ENCODE measurements at places on chromosomes 5 and 9. TPM values are rescaled to one million over a fixed set of nuclear protein-coding genes. Genes with fewer than 3 reads are reported as not detected.

- no peak for DNase-seq
- H3K4me1 ChIP-seq: peaks cover 4% of the 10 kb centered on the region
- no peak overlapping the region for H3K4me3 ChIP-seq
- peaks cover 14% of the 10 kb centered on the region for H3K27me3 ChIP-seq
- no peak overlapping the region for H3K27ac ChIP-seq
Measured at GRCh38 chr5:88878976-88879375, 4.0 kb downstream of the MEF2C start.

GRCh38 chr9:90423661-90424193, 218.9 kb downstream of the DIRAS2 start:
- no peaks in the 10 kb centered on the region for H3K36me3 ChIP-seq
- H3K27ac ChIP-seq: no peak overlapping the region
- peaks cover 2% of the 10 kb centered on the region for H3K27me3 ChIP-seq
- DNase-seq: no peak
- no peak overlapping the region for H3K4me3 ChIP-seq
- peaks cover 7% of the 10 kb centered on the region for H3K4me1 ChIP-seq

DNA sequence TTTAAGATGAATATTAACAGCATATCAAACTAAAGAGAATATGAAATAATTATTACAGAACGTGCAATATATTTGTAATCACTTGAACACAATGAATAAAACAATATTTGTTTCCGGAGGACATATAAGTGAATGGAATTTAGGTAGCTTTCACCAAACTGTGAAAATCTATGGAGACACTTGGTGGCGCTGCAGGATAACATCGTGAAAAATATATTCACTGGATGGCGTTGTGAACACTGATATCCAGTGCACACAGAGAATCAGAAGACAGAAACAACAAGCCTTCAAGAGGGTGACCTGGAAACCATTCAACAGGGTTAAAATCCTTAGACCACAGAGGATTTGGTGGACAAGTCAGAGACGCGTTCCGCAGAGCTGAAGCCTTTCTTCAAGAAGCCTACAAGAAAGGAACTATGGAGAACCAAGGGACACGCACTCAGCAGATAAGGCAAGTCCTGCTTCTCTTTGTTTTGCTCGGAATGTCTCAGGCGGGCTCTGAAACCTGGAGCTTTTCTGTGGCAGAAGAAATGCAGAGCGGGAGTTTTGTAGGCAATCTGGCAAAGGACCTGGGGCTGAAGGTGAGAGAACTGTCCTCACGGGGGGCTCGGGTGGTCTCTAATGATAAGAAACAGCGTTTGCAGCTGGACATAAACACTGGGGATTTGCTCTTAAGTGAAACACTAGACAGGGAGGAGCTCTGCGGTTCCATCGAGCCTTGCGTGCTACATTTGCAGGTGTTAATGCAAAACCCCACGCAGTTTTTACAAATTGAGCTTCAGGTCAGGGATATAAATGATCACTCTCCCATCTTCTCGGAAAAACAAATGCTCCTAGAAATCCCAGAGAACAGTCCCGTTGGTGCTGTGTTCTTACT, at the start of gene PCDHB11:
PCDHB11 (plus strand) TSS at position 269 of the 877 bp plus-strand sequence; CDS start at position 417, 148 bp downstream.
- no peaks in the 10 kb centered on the region for H3K4me1 ChIP-seq
- peak within 1 kb of the TSS; percentile 63 for H3K4me3 ChIP-seq
- peaks cover 27% of the 10 kb centered on the region for H3K36me3 ChIP-seq
- no peak for DNase-seq

- no peaks in the 10 kb centered on the region for H3K27me3 ChIP-seq
- H3K27ac ChIP-seq: no peak overlapping the region
- H3K4me1 ChIP-seq: peaks cover 13% of the 10 kb centered on the region
- no peak for DNase-seq
Measured at GRCh38 chr9:13939701-13940490, 374.0 kb downstream of the NFIB start.

DNA sequence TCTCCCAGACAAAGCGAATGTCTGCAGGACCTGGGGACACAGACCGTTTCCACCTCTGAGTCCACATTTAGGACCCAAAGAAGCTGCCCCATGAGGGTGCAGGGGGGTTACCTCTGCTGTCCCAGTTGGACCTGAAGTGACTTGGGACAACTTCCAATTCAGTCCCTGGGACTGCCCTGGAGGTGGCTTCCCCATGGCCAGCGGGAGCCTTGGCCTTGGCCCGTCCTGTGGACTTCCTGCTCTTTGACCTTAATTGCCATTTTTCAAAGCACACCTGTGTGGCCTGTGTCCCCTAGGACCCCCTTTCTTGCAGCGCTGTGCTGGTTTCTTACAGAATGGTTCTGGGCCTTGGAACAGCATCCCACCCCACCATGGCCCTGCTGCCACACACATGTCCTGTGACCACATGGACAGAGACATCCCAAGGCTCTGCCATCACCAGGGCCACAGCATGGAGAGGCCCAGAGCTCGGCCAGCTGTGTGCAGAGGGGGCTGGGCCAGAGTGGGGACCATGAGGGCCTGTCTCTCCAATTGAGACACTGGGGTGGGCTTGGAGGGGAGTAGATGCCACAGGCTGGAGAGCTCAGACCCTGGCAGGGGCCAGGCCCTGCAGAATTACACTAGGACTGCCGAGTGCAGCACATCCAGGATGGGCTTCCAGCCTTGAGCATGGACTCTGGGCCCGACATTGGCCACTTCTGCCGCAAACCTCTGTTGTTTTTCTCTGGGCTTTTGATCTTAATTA, 45.8 kb downstream of the SECISBP2 start:
- DNase-seq: no peak
- no peak overlapping the region for H3K27ac ChIP-seq
- peaks cover 10% of the 10 kb centered on the region for H3K4me1 ChIP-seq
- no peaks in the 10 kb centered on the region for H3K27me3 ChIP-seq

DNA sequence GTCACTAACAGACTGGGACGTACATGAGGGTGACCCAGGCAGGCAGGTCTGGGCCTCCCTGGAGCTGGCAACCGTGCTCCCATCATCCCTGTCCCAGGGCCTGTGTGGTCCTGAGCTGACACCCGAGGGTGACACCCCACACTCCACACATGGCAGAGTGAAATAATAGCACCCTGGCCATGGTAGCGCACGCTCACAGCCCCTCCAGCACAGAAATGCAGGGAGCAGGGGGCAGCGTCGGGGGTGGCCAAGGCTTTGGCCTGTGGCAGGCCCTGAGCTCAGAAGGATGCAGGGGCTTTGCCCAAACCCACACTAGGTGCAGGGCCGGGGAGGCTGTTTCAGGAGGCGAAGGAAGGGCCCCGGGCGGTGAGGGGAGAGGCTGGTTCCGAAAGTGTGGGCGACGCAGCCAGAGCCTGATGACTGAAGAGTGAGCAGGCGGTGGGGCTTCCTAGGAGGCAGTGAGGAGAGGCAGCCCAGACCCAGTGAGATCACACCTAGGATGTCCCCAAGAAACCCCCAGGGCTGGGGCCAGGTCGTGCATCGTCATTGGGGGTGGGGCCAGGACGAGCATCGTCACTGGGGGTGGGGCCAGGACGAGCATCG, 12.9 kb downstream of the OR2V2 start:
- no peaks in the 10 kb centered on the region for H3K36me3 ChIP-seq
- H3K4me3 ChIP-seq: no peak overlapping the region
- DNase-seq: no peak
- H3K27me3 ChIP-seq: peaks cover 69% of the 10 kb centered on the region

DNA sequence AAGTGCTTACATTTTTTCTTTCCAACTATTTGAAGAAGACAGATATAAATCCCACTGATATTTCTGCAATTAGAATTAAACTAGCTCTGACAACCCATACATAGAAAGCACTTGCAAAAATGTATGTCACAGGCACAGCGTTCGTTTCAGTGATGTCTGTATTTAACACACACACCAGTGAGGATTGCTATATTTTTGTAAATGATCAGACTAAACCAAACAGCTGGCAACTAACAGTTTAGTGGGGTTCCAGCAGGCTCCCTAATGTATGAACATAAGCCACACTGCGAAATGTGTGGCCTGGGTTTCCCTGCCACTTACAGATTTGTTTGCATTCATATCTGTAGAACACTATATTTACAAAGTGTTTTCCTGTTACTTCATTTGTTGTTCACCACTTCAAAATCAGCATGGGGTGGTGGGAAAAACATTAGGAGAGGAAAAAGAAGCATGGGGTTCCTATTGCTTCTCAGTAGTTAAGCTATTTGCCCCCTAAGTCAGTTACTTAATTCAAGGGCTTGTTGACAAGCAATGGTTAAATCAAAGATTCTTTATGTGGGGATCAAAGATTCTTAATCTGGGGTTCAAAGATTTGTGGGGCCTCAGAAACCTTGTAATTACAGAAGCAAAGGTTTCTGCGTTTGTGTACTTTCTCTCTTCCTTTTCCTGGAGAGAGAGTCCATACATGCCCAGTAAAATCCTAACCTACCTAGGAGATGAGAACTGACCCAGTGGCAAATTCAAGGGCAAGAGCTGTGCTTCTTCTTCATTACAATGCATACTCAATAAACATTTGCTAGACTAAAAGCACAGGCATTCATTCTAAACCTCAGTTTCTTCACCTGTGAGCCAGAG, 27.1 kb downstream of the ZNF608 start:
- H3K4me1 ChIP-seq: peaks cover 49% of the 10 kb centered on the region
- DNase-seq: no peak
- H3K27ac ChIP-seq: peak overlapping the region; percentile 4
- no peaks in the 10 kb centered on the region for H3K27me3 ChIP-seq

- H3K4me1 ChIP-seq: no peaks in the 10 kb centered on the region
- peaks cover 28% of the 10 kb centered on the region for H3K36me3 ChIP-seq
- H3K27ac ChIP-seq: no peak overlapping the region
- H3K4me3 ChIP-seq: no peak overlapping the region
- no peaks in the 10 kb centered on the region for H3K27me3 ChIP-seq
- no peak for DNase-seq
Measured at GRCh38 chr5:10427201-10427600, 14.5 kb upstream of the ROPN1L start.

- no peak for DNase-seq
- H3K4me1 ChIP-seq: no peaks in the 10 kb centered on the region
- H3K27me3 ChIP-seq: no peaks in the 10 kb centered on the region
- no peak overlapping the region for H3K27ac ChIP-seq
- peaks cover 2% of the 10 kb centered on the region for H3K36me3 ChIP-seq
- no peak overlapping the region for H3K4me3 ChIP-seq
Measured at GRCh38 chr5:79795764-79796398, 106.2 kb downstream of the CMYA5 start.

DNA sequence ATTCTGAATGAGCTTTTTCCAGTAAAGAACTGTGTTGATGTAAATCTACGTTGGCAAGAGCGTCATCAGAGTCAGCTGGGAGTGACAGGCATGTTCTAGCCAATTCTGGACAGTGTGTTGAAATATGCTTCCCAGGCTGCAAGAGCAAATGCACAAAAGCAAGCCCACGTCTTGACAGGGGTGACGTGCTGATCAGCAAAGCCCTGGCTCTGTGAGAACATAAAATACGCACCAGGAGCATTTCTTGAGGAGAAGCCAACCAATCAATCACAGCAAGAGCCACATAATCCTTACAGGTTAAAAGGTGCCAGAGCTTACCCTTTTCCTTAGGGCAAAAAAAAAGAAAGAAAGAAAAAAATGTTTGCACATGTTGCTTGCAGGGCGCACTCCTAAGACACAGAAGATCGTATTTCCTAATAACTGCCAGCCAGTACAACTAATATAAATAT, 148.1 kb downstream of the PDE4D start:
- H3K36me3 ChIP-seq: no peaks in the 10 kb centered on the region
- no peak overlapping the region for H3K27ac ChIP-seq
- H3K27me3 ChIP-seq: peaks cover 6% of the 10 kb centered on the region
- H3K4me1 ChIP-seq: peaks cover 4% of the 10 kb centered on the region

GRCh38 chr5:127585661-127586060, 63.2 kb upstream of the CTXN3 start:
- peaks cover 3% of the 10 kb centered on the region for H3K27me3 ChIP-seq
- H3K27ac ChIP-seq: no peak overlapping the region
- peaks cover 26% of the 10 kb centered on the region for H3K4me1 ChIP-seq
- no peak for DNase-seq
- H3K4me3 ChIP-seq: no peak overlapping the region

DNA sequence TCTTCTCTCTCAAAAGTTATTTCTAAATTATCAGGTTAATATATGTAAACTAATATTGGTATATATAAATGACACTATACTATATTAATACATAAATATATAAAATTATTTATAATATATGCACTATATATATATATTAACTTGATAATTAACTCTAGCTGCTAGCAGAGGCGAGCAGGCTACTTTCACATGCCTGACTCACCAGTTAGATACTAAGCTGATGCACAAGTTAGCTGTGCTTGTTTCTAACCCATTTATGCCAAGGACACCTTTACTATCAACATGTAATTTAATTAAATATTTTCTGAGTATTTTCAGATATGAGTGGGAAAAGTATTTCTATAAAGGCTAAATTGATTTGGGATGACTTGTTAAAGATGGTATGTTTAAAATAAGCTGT, 70.1 kb downstream of the TRIO start:
- H3K27me3 ChIP-seq: no peaks in the 10 kb centered on the region
- no peak for DNase-seq
- H3K27ac ChIP-seq: no peak overlapping the region
- no peak overlapping the region for H3K4me3 ChIP-seq
- H3K4me1 ChIP-seq: peaks cover 34% of the 10 kb centered on the region
- no peaks in the 10 kb centered on the region for H3K36me3 ChIP-seq

GRCh38 chr9:19464061-19464763, 55.4 kb downstream of the ACER2 start:
- peaks cover 14% of the 10 kb centered on the region for H3K27me3 ChIP-seq
- no peaks in the 10 kb centered on the region for H3K4me1 ChIP-seq
- H3K27ac ChIP-seq: no peak overlapping the region
- DNase-seq: no peak

GRCh38 chr5:150401376-150402228, 11.1 kb downstream of the CD74 start:
- peak overlapping the region; percentile 67 for H3K27ac ChIP-seq
- H3K4me3 ChIP-seq: no peak overlapping the region
- H3K36me3 ChIP-seq: peaks cover 13% of the 10 kb centered on the region
- H3K27me3 ChIP-seq: no peaks in the 10 kb centered on the region
- no peaks in the 10 kb centered on the region for H3K4me1 ChIP-seq

GRCh38 chr9:95147452-95148207, 169.9 kb downstream of the FANCC start:
- H3K36me3 ChIP-seq: peaks cover 13% of the 10 kb centered on the region
- H3K27me3 ChIP-seq: no peaks in the 10 kb centered on the region
- no peak overlapping the region for H3K27ac ChIP-seq

DNA sequence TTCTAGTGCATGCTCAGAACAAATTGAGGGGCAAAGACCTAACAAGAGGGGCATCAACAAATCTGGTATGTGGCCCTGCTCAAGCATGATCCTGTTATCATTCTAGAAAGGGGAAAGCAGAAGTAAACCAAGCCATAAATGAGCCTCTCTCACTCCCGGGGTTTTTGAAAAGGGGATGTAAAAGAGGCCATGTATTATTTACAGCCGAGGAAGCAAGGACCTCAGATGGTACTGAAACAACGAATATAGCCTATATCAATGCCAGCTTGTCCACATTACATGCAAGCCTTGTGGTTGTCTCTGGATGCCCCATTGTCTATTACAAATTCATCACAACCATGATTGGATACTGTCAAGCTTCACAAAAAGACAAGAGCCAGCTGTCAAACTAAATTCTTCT, 211.3 kb downstream of the DCP2 start:
- peaks cover 13% of the 10 kb centered on the region for H3K4me1 ChIP-seq
- no peak overlapping the region for H3K27ac ChIP-seq
- H3K27me3 ChIP-seq: no peaks in the 10 kb centered on the region
- H3K4me3 ChIP-seq: no peak overlapping the region
- no peak for DNase-seq

Gene HTR4
- total RNA-seq: not detected

Gene FLT4
- 2.0 TPM for total RNA-seq

Gene NTMT1
- 25.9 TPM for total RNA-seq

Gene DDX4
- total RNA-seq: not detected

Gene SFXN1
- 73.2 TPM for total RNA-seq

Gene ZNF462
- total RNA-seq: 102 TPM

Gene REXO4
- total RNA-seq: 30.3 TPM

Gene HTR1A
- total RNA-seq: not detected

Gene ECSCR
- not detected for total RNA-seq

Gene SLC36A2
- total RNA-seq: not detected
